Vein endothelial cell (primary cell): ENCODE measurements at places on chromosomes 2 and 18. TPM values are rescaled to one million over a fixed set of nuclear protein-coding genes. Genes with fewer than 3 reads are reported as not detected.

Gene UGT1A8
- total RNA-seq, result not detected in 2 replicates

Gene RAB6C
- total RNA-seq, result not detected in 2 replicates

Gene IL1R2
- total RNA-seq, result not detected in 2 replicates

Gene RPRM
- not detected in 2 replicates for total RNA-seq

Gene ASPRV1
- total RNA-seq, result 0.33 and 0.38 TPM in 2 replicates

Gene TMEM247
- total RNA-seq, result not detected in 2 replicates

Gene SLC4A5
- total RNA-seq, result 0.65 and 1.1 TPM in 2 replicates

Gene KCNJ3
- not detected in 2 replicates for total RNA-seq

Gene REG1B
- total RNA-seq, result not detected in 2 replicates

Gene KLHL41
- total RNA-seq, result 0.19 TPM in 1 of 2 replicates, not detected in the other

Gene NTSR2
- total RNA-seq, result not detected in 2 replicates

Gene MPP4
- 7.5 and 17.1 TPM in 2 replicates for total RNA-seq

Gene SULT1C3
- total RNA-seq, result not detected in 2 replicates

Gene VIT
- total RNA-seq, result 1.3 and 3.2 TPM in 2 replicates

Gene WDR43
- total RNA-seq, result 108 and 123 TPM in 2 replicates

Gene SCN7A
- not detected in 2 replicates for total RNA-seq

Gene PPP1R1C
- total RNA-seq, result under 0.01 and 0.10 TPM in 2 replicates

Gene DYSF
- 148 and 182 TPM in 2 replicates for total RNA-seq

Gene MREG
- total RNA-seq, result 3.3 and 7.2 TPM in 2 replicates

Gene SERPINE2
- total RNA-seq, result 2.0 and 10.6 TPM in 2 replicates

Gene ACTG2
- total RNA-seq, result 0.67 TPM in 1 of 2 replicates, not detected in the other

Gene M1AP
- not detected in 2 replicates for total RNA-seq

Gene SRD5A2
- not detected in 2 replicates for total RNA-seq

Gene NEU2
- total RNA-seq, result not detected in 2 replicates

Gene TMEM37
- total RNA-seq, result 0.19 and 0.33 TPM in 2 replicates

Gene DNAH7
- under 0.01 and 0.38 TPM in 2 replicates for total RNA-seq

Gene PLEK
- total RNA-seq, result under 0.01 and 0.10 TPM in 2 replicates

Gene DTNA
- total RNA-seq, result 7.5 and 9.0 TPM in 2 replicates

Gene PKP4
- total RNA-seq, result 58.8 and 80.0 TPM in 2 replicates

Gene NDUFAF7
- 9.5 and 12.4 TPM in 2 replicates for total RNA-seq

Gene REG3G
- not detected in 2 replicates for total RNA-seq

Gene ANKRD29
- 4.6 and 5.2 TPM in 2 replicates for total RNA-seq

Gene RIT2
- total RNA-seq, result not detected in 2 replicates

Gene USP34
- total RNA-seq, result 102 and 117 TPM in 2 replicates

Gene MFF
- 60.9 and 89.8 TPM in 2 replicates for total RNA-seq

Gene PRADC1
- 16.0 and 29.3 TPM in 2 replicates for total RNA-seq

Gene LYPD6B
- total RNA-seq, result 0.10 TPM in 1 of 2 replicates, not detected in the other

Gene CELF4
- not detected in 2 replicates for total RNA-seq

Gene PLB1
- total RNA-seq, result 0.33 and 0.57 TPM in 2 replicates

Gene SCN3A
- not detected in 2 replicates for total RNA-seq

Gene TMEM198
- total RNA-seq, result not detected in 2 replicates

Gene MRO
- total RNA-seq, result not detected in 2 replicates

Gene IL1F10
- total RNA-seq, result not detected in 2 replicates

Gene CDH2
- 5.8 and 7.5 TPM in 2 replicates for total RNA-seq

Gene MC2R
- not detected in 2 replicates for total RNA-seq

Gene HOXD3
- total RNA-seq, result 13.4 and 18.0 TPM in 2 replicates

Gene CCL20
- 0.98 and 1.4 TPM in 2 replicates for total RNA-seq

Gene HNMT
- total RNA-seq, result 6.2 and 10.6 TPM in 2 replicates

Gene ZBTB7C
- under 0.01 TPM in 1 of 2 replicates, not detected in the other for total RNA-seq
